Stimulated activated CD4-positive, alpha-beta T cell treated with anti-CD3 and anti-CD28 coated beads, Interleukin-1b, Interleukin-23, amount 100 ng/mL, for 1 hour (primary cell): ENCODE measurements at places on chromosomes 6 and 20.

GRCh38 chr6:21953831-21954801 lies 342.7 kb downstream of the PRL start:
- DNase-seq, result no peak

DNA sequence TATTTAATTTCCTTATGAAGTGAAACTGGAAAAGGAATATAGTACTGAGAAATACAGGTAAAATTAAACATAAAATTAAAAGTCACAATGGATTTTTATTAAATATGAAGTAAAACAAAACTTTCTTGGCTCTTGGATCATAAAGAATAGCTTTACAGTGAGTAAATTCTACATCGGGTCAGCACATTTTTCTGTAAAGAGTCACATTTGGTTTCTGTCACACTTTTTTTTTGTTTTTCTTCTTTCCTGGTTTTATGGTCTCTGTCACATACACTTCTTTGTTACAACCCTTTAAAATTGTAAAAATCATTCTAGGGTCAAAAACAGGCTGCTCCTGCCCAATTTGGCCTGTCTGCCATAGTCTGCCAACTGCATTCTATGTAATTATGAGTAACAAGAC lies 254.4 kb upstream of the POU3F2 start:
- DNase-seq, result no peak

DNA sequence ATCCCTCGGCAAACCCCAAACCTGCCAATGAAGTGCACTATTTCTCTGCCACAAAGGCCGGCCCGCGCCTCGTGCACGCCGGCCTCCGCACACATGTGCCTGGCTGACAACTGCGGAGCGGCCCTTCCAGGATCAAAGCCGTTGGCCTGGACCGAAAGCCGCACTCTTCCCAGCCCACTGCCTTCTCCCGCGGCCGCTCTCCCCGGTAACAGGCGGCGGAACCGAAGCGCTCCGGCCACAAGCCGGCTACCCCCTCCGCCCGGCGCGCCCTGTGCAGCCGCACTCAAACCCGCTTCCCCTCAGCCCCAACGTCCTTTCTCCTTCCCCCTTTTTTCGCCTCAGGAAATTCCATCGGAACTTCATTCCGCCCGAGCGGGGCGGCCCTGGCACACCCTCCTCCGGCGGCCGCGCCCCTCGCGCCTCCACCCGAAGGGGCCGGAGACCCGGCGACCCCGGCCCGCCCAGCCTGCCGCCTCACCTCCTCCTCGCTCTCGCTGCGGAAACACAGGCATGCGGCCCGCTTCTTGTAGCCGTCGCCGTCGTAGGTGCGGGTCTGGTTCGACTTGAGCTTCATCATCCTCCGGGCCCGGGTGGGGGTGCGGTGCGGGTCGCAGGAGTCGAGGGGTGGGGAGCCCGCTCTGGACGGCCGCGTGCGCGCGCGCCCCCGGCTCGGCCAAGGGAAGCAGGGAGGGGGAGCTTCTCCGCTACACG lies 528 bp downstream of the NUDT3 start:
- DNase-seq, result peak; percentile 34

GRCh38 chr6:102662851-102663250 lies 1269.3 kb downstream of the GRIK2 start:
- no peak for DNase-seq

DNA sequence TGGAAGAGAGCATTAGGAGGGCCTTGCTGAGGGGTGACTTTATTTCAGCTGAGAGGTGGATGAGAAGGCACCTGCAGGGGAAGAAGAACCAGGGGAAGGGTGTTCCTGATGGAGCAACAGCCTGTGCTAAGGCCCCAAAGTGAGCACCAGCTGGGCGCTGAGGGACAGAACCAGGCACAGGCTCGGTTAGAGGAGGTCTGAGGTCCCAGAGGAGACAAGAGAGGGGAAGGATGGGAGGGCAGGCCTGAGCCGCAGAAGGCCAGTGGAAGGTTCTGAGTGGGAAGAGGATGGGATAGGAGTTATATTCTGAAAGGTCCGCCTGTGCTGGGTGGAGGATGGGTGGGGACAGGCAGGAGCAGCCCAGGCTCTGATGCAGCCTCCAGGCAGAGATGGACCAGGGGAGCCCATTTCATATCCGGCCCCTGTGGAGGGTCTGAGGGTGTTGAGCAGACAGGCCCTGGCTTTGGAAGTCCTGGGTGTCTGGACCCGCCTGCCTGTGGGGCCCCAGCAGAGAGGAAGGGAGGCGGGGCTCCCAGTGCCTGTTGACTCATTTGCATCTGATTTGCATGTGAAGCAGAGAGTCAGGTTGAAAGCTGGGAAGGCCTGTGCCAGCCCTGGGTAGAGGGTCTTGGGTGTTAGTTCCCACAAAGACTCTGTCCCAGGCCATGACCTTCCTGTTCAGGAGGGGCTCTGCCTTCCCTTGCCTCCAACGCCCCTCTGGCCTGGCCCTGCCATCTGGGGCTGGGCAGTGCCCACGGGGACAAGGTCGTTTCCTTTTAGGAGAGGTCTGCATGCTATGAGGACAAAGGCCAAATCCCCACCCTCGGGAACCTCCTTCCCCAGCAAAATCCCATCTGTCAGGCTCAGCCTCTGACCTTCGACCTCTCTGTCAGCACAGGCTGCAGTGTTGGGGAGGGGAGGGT lies 10.6 kb upstream of the FAM110A start:
- no peak for DNase-seq

GRCh38 chr6:154318721-154319120 lies 37.9 kb downstream of the IPCEF1 start:
- DNase-seq, result no peak
